ENCODE measurements at places on chromosomes 5 and 9.

DNA sequence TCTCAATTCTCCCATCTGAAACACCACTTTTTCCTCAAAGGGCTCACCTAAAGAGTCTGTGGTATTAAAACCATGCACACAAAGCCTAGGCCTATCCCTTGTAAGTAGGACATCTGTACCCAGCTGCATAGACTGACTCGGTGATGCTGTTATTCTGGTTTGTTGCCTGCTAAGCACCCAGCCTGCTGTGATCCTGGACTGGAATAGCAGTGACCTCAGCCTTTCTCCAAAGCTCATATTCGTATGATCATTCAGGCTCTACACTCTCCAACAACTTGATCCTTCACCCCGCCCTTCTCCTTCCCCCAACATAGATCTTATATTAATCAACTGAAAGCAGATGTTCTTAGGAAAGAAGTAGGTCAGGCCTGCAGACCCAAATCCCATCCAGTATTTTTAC, 81.4 kb upstream of the WWC1 start:
- no peak for DNase-seq

DNA sequence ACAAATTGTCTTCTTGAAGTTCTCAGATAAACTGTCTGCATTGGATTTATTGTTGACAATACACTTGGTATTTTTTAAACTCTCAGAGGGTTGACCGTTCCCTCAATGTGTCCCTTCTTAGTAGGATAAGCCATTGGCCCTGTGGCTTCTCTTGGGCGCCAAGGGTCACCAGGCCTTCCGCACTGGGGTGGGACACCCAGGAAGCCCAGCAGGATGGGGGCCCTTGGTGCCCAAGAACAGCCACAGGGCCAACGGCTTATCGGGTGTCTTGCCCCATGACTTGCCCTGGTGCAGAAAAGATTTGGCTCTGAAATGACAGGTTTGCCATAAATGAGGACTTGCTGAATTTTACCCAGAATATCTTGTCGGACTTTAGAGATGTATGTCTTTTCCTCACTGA, 375.0 kb downstream of the IRX2 start:
- no peak for DNase-seq

DNA sequence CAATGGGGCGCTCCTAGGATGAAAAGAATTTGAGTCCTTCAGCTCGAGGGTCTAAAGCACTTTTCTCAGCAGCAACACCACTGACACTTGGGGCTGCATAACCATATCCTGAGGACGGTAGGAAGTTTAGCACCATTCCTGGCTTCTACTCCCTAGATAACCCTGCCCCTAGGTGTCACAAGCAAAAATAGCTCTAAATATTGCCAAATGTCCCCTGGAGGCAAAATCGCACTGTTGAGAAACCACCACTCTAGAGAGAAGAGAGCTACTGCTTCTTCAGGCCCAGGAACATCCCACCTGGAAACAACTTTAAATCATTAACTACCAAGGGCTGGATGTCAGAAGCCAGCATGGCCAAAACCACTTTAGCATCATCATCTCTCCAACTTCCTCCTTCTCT, 29.8 kb downstream of the MYO10 start:
- DNase-seq, result no peak

DNA sequence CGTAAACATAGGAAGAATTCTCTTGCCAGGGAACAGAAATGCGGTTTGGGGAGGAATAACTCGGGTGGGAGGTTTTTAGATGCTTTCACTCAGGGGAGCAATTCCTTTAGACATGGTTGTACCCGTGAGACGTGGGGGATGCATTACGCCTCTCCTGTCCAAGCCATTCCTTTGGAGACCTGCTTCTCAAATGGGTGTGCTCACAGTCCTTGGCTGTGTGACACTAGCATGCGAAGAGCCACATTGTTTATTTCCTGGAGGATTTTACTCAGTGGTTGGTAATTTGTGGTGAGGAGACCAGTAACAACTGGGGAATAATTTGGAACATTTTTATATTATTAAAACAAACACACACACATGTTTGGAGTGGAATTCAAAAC, 18.5 kb downstream of the COL15A1 start:
- no peak for DNase-seq

DNA sequence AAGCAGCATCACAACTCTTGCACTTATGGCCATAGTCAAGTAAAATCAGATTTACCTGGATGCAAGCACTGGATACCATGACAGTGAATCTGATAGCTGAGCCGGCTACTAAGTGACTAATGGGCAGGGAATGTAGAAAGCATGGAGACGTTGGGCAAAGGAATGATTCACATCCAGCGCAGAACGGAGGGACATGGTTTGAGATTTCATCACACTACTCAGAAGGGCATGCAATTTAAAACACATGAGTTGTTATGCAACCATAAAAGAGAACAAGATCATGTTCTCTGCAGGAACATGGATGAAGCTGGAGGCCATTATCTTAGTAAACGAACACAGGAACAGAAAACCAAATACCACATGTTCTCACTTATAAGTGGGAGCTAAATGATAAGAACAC, 169.1 kb upstream of the PIK3R1 start:
- no peak for DNase-seq

GRCh38 chr5:156482818-156483217, 155.9 kb downstream of the SGCD start:
- DNase-seq, result no peak

GRCh38 chr5:67202828-67203227, 6.2 kb upstream of the CD180 start:
- DNase-seq, result no peak

DNA sequence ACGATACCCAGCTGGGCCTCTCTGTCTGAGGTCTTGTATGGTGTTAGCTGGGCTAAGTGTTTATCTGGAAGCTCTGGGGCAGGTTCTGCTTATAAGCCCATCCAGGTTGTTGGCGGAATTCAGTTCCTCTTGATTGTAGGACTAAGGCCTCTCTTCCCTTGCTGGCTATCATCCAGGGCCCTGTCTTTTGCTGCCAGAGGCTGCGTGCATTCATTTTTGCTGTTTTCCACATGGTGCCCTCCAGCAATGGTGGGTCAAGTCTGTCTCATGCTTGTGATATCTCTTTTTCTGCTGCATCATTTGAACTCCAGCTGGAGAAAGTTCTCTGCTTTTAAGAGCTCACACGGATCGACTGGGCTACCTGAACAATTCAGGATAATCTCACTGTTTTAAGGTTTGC, 105.7 kb upstream of the ZNF618 start:
- no peak for DNase-seq

GRCh38 chr9:32426278-32426939, 42.0 kb downstream of the ACO1 start:
- no peak for DNase-seq

DNA sequence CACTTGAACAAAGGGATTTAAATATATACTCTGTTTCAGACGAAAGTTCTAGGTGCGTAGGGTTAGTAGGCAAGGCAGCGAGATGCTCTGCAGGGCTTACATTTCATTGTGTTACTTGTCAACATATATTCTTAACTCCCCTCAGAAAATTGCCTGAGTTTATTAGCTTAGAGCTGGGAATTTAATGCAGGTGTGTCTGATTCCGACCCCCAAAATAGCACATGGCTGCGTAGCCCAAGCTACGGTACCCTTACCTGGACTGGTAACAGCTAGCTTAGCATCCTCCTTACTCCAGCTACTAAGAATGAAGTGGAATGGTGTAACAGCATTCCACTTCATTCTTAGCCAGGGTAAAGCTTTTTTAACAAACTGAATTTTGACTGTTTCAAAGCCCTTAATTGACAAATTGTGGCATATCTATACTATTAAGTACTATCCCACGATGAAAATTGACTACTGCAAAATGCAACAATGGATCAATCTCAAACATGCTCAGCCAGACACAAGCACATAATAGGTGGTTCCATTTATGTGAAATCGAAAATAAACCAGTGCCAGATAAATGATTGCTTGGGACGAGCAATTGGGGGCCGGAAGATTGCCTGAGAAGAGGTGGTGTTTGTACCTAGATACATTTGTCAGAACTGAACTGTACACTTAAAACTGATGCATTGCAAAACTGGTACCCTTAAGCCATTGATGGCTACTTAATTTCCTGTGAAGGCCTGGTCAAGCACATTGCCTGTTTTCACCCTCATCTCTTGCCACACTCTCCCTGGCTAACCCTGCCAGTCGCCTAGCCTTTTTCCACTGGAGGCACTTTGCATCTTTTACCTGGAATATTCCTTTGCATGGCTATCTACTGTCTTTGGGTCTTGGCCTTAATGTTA, 3.0 kb upstream of the FGF18 start:
- DNase-seq, result no peak

- no peak for DNase-seq
These were observed 23.1 kb downstream of the NIM1K start for GRCh38 chr5:43215073-43215631.

DNA sequence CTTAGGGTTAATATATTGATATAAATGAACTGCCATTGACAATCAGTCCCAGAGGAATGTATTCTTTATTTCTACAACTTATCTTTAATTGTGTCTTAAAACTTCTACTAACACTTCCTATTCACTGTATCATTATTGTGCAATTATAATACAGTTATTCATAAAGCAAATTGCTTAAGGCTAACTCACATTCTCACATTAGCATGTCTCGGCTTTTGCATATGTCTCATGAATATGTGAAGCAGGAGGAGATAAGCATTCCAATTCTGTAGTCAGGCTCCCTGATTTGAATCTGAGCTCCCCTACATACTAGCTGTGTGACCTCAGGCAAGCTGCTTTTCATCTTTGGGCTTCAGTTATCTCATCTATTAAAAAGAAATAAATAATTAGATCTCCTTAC, 45.4 kb downstream of the PLGRKT start:
- DNase-seq, result no peak

DNA sequence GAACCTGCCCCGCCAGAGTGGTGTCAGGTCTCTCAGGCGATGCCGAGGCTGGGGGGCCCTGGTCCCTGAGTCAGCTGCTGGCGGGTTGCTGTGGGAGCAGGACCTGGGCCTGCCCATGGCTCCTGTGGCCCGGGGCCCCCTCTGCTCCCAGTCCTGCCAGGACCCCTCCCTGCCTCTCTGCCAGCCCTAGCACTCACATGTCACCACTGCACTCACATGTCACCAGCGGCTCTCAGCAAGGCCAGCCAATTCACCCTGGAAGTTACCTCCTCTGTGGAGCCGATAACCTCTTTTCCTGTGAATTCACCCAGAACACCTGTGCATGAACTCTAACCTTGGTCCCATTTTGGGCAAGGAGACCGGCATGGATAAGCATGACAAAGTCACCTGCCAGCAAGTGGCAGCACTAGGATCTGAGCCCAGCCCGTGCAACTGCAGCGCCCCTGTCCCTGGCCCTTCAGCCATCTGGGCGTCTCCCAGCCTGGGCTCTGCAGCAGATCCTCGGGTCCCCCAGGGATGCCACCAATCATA, 170.2 kb downstream of the GAPVD1 start:
- DNase-seq, result no peak

GRCh38 chr5:178318893-178319292, 86.3 kb upstream of the PHYKPL start:
- no peak for DNase-seq

DNA sequence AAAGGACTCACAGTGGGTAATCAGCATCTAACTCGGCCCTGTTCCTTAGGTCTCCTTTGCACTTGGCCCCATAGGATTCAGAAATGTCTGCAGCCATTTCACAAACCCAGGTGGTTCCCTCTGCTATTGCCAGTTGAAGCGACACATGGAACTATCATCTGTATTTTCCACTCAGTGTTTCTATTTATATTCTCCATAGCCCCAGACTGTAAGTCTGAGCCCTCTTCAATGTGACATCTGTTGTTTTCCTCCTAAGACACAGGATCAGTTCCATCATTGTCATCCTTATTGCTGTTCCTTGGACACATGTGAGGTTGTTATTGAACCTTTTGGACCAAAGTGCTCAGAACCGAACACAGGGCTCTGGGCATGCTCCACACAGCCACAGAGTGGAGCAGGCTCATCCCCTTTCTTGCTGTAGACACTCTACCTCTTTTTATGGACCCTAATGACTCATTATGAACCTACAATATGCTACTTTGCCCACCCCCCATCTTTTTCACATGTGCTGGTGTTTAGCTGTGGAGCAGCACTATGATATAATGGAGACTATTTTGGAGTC, 36.4 kb downstream of the GARNL3 start:
- DNase-seq, result no peak
